ENCODE measurements at places on chromosomes 6 and 20.

GRCh38 chr6:156131221-156131903, 645.8 kb upstream of the ARID1B start:
- no peak for DNase-seq

- DNase-seq, result no peak
Measured at GRCh38 chr6:158648682-158649131, 1.1 kb upstream of the SYTL3 start.

DNA sequence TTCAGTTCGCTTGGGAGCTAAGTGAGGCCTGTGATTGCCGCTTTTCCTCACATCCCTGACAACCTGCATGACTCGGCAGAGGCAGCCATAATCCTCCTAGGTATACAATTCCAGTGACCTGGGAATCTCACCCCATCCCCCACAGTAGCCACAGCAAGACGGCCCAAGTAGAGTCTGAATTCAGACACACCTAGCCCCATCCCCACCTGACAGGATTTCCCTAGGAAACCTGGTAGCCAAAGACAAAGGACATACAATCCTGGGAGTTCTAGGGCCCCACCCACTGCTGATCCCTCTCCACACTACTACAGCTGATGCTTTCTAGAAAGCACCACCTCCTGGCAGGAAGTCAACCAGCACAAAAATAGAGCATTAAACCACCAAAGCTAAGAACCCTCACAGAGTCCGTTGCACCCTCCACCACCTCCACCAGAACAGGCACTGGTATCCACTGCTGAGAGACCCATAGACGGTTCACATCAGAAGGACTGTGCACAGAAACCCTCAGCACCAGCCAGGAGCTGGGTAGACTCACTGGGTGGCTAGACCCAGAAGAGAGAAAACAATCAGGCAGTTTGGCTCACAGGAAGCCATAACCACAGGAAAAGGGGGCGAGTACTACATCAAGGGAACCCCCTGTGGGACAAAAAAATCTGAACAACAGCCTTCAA, 17.9 kb upstream of the RUNX2 start:
- peak; percentile 38 for DNase-seq

DNA sequence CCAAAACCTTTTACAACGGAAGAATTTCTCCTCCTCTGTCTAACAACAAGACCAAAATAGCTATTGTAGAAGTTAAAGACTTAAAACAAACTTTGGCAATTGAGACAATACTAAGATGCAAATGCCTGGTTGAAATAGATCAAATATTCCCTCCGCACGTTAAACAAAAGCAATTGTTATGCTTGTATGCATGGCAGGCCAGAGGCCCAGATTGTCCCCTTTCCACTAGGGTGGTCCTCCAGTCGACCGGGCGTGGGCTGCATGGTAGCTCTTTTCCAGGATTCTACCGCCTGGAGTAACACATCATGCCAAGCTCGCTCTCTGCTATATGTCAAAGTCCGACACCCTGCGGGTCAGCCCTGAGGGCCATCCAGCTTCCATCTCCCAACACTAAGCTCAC, 234.7 kb downstream of the RNGTT start:
- DNase-seq, result no peak

- no peak for DNase-seq
Measured at GRCh38 chr6:75656479-75656878, 54.8 kb downstream of the SENP6 start.

- no peak for DNase-seq
Measured at GRCh38 chr20:61855286-61855685, 210.4 kb downstream of the TAF4 start.

- DNase-seq, result no peak
Measured at GRCh38 chr20:20743511-20744169, 31.2 kb upstream of the RALGAPA2 start.

- DNase-seq, result no peak
Measured at GRCh38 chr20:3925113-3925695, 36.0 kb downstream of the PANK2 start.

DNA sequence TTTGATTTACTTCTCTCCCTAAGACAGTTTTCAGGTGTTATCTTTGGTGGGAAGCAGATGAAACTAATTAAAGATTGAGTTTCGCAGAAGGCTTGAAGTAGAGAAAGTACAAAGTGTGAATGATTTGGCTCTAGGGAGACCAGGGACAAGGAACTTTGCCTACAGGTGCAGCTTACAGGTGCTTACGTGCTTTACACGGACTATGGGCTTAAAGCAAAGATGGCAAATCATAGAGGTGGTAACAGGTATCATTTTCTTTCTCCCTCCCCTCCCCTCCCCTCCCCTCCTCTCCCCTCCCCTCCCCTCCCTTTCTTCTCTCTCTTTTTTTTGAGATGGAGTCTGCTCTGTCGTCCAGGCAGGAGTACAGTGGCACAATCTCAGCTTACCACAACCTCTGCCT, 136.3 kb downstream of the SLC35B3 start:
- DNase-seq, result no peak

- no peak for DNase-seq
Measured at GRCh38 chr20:44097521-44098255, 89.3 kb downstream of the JPH2 start.

- DNase-seq, result no peak
Measured at GRCh38 chr6:140909625-140910024, 1223.1 kb upstream of the GJE1 start.

DNA sequence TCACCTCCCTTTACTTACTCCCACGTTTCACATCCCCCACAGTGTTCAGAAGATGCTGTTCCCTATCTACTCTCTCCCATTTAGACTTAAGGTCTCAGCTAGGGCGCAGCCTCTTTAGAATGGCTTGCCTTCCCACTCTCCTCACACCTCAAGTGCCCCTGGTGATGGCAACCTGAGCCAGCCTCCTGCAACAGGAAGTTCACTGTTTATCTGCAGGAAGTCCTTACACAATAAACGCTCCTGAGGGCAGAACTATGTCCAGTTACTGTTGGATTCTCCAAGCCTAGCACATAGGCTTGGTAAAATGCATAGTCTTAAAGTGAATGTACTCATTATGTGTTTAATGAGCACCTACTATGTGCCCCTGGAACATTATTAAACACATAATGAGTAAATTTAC, 21.9 kb upstream of the RAB22A start:
- no peak for DNase-seq

GRCh38 chr6:20708367-20709124, 174.3 kb downstream of the CDKAL1 start:
- DNase-seq, result no peak

GRCh38 chr6:136526937-136527336, 23.3 kb downstream of the MAP7 start:
- DNase-seq, result no peak

GRCh38 chr6:138499303-138500018, at the start of gene NHSL1:
Gene NHSL1, minus strand, starts transcription at chr6:138499494. Its CDS starts 204 bp downstream, at chr6:138499290.
- no peak for DNase-seq

DNA sequence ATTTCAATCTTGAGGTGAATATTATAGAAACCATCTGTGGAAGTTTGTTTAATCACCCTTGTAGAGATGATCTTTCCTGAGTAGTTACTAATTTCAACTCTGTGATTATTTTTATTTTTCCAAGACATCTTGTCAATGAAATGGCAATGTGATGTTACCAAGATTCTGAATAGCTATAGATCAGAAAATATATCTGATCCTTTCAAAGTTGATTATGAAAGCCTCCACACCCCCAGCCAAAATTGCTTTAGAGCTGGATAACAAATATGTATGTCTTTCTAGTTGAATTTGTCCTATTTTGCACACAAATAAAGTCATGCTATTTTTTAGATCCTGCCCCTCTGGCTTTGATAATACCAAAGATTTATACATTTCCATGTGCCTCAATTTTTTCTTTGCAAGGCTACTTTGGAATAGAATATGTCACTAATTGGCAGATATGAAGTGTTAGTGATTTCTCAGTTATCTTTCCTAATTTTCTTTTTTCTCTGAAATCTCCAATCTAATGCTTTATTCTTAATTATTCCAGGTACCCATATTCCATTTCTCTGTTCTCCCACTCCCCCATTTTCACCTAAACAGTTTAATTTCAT, 5.0 kb downstream of the SIM1 start:
- DNase-seq, result no peak

DNA sequence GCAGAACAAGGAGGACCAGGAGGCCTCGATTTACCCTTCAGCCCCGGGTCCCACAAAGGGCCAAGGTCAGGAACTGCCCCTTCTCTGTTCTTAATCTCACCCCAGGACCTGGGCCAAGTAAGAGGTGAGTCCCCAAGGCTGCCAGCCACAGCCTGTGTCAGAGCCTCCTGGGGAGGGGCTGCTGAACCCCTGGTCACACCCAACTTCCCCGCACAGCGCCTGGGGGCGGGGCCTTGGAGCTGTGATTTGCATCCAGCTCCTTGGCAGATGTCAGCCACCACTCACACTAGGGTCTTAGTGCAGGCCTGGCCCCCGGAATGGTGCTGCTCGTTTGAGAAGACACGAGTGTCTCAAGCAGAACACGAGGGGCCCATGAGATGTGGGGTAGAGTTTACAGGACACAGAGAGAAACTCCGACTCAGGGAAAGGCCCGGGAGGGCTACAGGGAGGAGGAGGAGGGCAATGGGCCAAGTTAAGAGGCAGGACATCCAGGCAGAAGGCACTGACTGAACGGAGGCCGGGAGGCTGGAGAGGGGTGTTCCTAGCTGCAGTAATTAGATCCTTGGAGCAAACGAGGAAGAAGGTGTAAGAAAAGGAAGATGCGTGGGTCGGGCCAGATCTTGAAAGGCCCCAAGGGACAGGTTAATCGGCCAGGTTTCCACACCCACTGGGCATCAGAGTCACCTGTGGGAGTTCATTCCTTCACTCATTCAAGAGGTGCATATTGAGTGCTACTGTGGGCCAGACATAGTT, 26.9 kb downstream of the ZBP1 start:
- DNase-seq, result no peak

DNA sequence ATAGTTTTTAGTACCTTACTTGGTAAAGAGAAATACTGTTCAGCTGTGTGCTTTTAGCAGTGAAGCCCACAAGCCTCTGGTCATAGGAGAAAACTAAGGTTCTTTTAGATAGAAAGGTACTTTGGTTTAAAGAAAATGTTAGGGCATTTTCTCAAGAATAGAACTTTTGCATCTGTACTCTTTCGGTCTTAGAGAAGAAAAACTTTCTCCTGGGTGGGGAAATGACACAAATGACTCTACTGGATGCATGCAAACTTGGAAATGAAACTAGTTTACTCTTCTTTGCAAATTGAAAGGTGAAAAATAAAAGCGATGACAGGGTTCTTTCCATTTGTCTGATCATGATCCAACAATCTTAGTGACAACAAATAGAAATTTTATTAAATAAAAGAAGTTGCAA, 2.1 kb upstream of the TMEM217 start:
- no peak for DNase-seq

- no peak for DNase-seq
Measured at GRCh38 chr6:155162682-155163081, 101.1 kb upstream of the CLDN20 start.

- no peak for DNase-seq
Measured at GRCh38 chr20:54914995-54915394, 439.6 kb downstream of the DOK5 start.

GRCh38 chr6:6331393-6331792, 10.9 kb upstream of the F13A1 start:
- DNase-seq, result no peak

- no peak for DNase-seq
Measured at GRCh38 chr6:140744659-140745320, 1370.3 kb upstream of the CITED2 start.

- DNase-seq, result no peak
Measured at GRCh38 chr6:107235511-107235910, 120.2 kb upstream of the BEND3 start.

DNA sequence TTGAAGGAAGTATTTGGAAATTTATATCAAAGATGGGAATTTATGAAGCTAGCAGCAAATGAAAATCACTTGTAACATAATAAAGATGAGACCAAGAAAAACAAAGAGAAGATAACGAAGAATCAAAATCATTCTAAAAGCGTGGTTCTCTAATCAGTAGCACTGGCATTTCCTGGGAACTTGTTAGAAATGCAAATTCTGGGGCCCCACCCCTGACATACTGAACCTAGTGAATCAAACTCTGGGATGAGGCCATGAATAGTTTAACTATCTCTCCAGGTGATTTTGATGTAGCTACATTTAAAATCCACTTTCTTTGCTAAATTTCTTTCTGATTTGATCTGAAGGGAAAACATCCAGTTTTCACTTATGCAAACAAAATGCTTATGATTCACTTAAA, 1075.6 kb downstream of the HACE1 start:
- DNase-seq, result no peak

DNA sequence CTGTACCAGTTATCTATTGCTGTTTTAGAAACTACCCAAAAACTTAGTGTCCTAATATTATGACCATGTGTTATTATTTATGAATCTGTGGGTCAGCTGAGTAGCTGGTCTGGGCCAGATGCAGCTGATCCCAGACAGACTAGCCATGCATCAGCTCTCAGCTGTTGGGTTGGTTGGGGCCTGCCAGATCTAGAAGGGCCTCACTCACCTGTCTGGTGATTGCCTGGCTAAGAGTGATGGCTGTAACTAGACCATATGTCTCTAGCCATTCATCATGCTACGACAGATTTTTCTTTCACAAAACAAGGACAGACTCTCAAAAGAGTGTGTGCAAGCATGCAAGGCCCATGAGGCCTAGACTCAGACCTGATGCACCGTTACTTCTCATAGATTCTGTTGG, 403.2 kb downstream of the SAMD5 start:
- DNase-seq, result no peak

DNA sequence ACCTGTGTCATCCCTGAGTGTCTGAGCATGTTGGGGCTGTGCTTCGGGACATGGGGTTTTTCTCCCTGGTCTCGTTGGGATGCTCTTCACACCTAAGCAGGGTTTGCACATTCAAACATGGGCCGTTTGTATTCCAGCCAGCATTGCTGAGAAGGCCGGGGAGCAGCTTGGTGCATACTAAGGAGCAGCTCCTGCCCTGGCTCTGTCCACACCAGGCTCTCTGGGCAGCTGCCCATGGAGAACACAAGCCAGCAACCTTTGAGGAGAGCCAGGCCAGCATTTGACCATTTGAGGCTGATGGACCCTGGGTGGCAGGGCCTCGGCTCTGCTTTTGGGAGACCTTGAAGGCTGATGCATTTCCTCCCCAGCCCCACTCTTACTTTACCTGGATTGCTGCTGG, 92.1 kb downstream of the PHACTR3 start:
- no peak for DNase-seq

- no peak for DNase-seq
Measured at GRCh38 chr6:126446248-126446647, 106.3 kb downstream of the CENPW start.

GRCh38 chr6:42929821-42930360, 611 bp downstream of the CNPY3 start:
- DNase-seq, result no peak

- DNase-seq, result no peak
Measured at GRCh38 chr6:137759624-137760023, 107.4 kb upstream of the TNFAIP3 start.

DNA sequence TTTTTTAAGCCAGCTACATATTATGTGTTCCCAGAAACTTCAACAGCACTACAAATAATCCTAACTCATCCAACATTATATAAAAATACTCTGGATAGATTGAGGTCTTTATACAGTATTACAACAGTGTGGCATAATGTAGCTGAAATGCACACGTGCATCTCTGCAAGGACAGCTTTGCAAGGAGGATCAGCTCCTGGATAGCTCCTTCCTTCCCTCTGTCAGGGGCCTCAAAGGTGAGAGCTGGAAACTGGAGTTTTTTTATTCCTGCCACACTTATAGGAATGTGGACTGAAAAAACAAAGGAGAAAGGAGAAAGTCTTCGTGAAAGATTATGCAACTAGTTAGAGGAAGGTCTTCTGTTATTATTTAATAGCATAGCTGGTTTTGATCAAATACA, 53.1 kb downstream of the PLG start:
- no peak for DNase-seq

Data from thymus (tissue), 14 donors.